ENCODE measurements at places on chromosomes 3 and 15.

DNA sequence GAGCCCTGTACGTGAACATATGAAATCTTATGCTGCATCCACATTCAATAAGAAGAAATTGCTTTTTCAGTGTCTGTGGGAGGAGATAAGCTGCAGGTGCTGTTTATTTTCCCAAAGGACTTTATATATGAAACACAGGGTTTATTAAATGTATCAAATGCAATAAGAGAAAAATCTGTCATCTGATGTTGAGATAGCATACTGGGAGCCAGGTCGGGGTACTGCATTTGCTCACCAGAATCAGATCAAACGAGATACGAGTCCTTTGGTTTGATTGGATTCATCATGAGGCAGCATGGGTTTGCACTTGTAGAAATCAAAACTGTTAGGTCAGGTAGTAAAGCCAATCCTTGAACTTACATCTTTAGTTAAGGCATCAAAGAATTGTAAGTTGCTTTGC lies 91.4 kb downstream of the SLC49A4 start:
- no peak for DNase-seq

DNA sequence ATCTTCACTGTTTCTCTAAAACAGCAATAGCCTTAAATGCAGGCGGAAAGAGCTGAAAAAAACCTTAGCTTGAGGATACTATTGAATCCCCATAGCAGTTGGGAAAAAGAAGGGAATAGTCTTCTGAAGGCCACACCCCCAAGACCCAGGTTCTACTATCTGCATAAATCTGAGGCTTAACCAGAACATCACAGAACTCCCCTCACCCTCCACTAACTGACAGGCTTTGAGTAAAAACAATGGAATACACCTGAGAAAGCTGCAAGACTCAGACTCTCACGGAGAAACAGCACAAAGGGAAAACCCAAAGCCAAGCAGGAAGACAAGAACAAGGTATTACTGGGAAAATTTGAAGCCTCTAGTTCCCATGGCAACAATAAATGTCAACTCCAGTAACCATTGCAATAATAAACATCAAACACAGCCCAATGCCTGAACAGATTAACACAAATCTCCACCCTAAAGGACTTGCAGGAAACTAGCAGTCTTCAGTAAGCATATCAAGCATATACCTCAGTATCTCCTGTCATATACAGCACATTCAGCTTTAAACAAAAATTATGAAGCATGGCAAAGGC lies 56.4 kb downstream of the TMCC1 start:
- DNase-seq = no peak

DNA sequence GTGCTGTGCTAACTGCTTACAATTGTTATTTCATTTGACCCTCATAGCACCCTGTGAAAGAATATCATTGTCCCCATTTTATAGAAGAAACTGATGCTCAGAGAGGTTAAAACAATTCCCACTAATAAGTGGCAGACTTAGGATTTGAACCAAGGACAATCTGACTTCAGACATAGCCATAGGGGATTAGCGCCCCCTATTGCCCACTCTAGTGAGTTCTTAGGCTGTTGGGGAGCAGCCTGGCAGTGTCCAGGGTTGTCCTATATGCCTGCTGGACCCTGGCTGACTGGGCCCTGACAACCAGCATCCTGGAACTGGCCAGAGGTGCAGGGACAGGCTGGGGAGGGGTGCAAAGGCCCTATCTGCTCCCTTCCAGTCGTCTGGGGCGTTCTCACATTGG lies 15.4 kb downstream of the DPH3 start:
- DNase-seq = no peak

DNA sequence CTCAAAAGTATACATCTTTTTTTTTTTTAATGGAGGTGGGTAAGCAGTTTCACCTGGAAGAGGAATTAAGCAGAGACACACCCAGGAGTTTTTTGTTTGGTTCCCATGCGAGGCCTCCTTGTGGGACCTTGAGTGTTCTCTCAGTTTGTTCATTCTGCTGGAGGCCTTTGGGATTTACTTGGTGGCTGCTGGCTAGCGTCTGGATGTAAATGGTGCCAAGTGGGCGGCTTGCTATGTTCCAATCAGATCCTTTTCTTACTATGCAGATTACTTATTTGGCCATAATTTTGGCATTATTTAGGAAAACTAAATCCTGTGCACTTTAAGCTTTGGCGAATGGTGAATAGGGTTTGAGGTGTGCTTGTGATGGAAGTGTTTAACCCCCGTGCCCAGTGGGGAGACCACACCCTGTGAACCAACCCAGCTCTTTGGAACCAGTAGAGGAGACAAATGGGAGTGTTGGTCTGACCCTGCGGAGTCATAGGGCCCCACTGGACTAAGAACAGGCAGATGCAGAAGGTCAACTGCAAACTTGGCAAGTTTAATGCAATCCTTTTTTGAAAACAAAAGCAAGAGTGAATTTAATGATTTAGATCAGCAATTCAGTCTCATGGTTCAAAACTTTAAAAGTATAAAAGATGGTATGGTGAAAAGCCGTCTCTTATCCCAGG lies 79.4 kb downstream of the EBLN2 start:
- DNase-seq = no peak

- no peak for DNase-seq
Measured at GRCh38 chr3:131361464-131362421, 19.8 kb upstream of the NUDT16 start.

DNA sequence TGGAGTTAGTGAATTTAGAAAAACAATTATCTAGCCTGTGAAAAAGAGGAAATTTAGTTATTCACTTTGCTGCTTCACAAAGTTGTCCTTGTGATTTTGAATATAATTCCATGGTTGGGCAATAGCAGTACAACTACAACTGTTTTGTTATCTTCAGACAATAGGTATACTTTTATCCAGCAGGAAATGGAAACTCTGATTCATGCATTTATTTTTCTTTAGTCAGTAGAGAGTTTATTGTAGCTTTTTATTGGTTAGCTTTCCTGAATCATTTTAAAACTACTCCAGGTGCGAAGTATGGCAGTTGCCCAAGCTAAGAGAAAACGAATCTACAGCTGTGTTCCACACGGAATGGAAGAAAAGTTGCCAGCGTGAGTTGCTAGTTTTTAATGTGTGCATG lies 80.3 kb downstream of the TM4SF4 start:
- DNase-seq = no peak

- no peak for DNase-seq
Measured at GRCh38 chr3:18740631-18741583, 315.8 kb upstream of the SATB1 start.

- DNase-seq = peak; percentile 57
Measured at GRCh38 chr15:59689626-59690236, 611 bp upstream of the BNIP2 start.

DNA sequence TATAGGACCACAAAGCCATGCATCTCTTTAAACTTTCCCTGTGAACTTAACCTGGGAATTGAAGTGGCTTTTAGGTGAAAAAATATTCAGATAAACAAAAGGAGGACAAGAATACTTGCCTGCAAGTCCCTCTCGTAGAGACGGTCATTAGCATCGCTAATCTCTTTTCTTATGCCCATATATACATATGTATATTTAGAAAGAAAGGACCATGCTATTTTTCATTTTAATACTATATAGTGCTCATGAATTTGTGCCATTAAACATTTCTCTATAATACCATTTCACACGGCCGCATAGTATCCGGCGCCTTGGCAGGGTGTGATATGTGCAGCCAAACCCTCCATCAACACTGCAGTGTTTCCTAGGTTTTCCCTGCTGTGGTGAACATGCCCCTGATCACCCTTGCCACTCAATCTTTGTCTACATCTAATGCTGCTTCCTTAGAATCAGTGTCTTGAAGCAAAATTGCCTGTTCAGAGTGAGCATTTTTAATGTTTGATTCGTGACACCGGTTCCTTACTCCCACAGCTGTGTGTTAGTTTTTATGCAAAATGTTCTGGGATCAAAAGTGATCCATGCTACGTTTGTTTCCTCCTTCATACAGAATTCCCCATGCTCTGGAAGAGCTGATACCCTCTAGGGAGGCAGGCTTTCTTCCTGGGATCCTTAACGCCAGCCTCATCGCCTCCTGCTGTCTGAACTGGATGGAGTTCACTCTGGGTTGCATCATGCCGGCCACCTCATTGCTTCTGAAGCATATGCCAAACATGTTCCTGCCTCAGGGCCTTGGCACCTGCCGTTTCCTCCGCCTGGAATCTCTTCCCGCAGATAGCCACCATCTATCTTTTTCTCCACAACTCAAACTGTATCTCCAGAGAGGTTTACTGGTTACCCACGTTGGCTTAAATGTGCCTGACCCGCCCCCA lies 118.1 kb downstream of the FBLN2 start:
- DNase-seq = no peak

- no peak for DNase-seq
Measured at GRCh38 chr15:28955993-28956421, 70.2 kb downstream of the APBA2 start.

DNA sequence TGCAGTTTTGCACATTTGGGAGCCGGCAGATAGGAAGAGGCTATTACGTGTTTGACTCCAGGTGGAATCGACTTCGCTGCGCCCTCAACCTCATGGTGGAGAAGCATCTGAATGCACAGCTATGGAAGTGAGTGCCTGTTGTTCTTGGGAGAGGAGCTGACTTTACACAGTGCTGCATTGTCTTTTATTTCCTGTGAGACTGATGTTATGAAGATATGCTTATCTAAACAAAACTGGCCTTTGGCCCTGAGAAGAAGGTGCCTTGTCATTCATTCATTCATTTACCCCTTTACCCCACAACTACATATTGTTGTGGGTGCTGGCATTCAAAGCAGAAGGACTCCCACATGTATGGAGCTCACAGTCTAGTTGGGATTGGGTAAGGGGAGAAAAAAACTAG lies 32.6 kb downstream of the PSMD6 start:
- no peak for DNase-seq

GRCh38 chr3:57872606-57873005 lies 116.5 kb downstream of the SLMAP start:
- DNase-seq = no peak

DNA sequence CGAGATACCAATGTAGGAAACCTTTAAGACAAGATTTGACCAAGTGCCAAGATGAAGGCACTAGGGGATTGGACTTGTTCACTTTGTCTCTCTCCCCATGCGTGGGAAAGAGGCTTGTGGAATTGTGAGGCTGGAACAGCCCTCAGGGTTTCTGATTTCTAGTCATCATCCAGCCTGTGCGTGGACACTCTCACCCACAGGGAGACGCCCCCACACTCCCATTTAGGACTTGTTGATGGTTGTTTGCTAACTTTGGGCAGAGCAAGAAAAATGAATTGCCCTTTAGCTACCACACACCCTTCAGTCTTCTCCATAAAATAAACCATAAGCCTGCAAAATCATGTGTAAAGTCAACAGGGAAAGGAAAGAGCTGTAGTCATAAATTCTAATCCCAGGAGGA lies 18.4 kb downstream of the ACKR2 start:
- no peak for DNase-seq

DNA sequence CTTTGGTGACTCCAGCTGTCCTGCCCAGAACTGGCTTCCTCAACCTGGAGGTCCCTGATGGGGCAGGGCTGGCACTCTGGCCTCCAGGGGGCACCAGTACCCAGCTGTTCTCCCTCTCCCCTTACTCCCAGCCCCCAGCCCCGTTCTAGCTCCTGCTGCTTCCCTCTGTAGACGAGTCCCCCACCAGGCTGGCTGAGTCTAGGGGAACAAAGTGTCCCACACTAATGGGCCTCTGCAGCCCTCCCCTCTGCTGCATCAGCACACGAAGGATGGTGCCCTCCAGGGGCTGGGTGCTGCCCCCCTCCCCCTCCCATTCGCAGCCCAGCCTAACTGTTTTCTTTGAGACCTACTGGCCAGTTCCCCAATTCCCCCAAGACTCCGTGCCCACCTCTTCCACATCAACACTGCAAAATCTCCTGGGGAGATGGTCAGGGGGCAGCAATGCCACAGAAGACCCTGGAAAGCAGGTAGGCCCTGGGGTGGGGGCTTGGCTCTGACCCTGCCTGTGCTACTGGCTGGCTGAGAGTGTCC lies 4.2 kb downstream of the RHCG start:
- DNase-seq = no peak

DNA sequence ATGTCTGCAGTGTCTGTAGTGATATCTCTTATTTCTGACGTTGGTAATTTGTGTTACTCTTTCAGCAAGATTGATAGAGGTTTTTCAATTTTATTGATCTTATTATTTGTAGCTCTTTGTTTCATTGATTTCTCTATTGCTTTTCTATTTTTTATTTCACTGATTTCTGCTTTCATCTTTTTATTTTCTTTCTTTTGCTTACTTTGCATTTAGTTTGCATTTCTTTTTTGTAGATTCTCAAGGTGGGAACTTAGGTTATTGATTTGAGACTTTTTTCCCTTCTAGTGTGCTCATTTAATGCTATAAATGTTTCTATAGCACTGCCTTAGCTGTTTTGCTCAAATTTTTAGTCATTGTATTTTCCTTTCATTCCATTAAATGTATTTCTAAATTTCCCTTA lies 49.5 kb upstream of the GABRG3 start:
- DNase-seq = no peak

GRCh38 chr3:64257100-64257755 lies 32.0 kb upstream of the PRICKLE2 start:
- no peak for DNase-seq

GRCh38 chr15:33256874-33257273 lies 53.9 kb upstream of the RYR3 start:
- no peak for DNase-seq

DNA sequence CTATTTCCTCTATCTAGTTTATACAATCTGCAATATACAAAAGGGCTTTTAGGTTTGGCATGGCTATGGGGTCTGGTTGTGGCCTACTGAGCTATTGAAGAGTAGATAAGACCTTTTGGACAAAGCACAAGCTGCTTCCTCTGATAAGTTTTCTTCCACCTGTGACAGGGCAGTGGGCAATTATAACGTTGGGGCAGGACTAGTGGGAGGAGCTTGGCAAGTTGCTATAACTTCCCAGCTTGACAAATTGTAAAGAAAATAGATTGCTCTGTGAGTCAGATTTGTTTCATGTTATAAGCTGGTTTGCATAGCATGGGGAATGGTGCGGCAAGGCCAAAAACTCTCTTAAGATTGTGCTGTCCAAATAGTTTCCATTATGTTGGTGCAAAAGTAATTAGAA lies 64.9 kb downstream of the SLC7A14 start:
- no peak for DNase-seq

GRCh38 chr3:13621381-13622221 lies 72.7 kb downstream of the FBLN2 start:
- no peak for DNase-seq

GRCh38 chr3:58214484-58215316 lies 3.9 kb upstream of the DNASE1L3 start:
- DNase-seq = no peak

DNA sequence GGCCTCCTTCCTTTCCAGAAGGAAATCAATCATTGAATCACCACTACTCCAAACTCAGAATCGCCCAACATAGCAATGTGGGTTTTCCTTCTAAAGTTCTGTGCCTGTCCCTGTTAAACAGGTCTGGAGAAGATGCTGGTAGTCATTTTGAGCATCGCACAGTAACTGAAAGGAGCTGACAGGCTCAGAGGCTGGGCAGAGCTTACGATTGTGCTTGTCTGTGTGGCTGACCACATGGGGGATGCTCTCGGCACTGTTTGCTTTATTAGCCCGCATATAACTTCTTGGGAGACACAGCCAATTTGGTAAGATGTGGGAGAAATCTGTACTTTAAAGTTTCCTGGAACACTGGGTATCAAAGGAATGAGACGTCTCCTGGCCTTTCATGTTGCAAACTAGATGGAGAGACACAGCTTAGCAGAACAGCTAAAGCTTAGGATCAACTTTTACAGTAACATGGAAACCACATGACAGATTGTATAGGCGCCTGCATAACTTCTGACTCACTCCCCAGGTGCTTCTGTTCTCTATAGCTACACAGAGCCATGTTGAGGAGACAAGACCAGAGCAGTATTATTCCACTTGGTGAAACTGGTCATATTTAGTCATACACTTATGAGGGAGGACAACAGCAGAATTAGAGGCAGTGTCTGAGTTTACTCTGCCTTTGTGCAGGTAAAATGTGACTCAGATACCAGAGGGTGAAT lies 374.1 kb downstream of the RORA start:
- DNase-seq = no peak

GRCh38 chr15:33644304-33644703 lies 324.0 kb upstream of the CHRM5 start:
- DNase-seq = no peak

Measured in stromal cell of bone marrow (primary cell).